ENCODE measurements at places on chromosomes 2 and 18.

- DNase-seq: peak; percentile 37
Measured at GRCh38 chr18:55136864-55137263, 177.6 kb upstream of the CCDC68 start.

DNA sequence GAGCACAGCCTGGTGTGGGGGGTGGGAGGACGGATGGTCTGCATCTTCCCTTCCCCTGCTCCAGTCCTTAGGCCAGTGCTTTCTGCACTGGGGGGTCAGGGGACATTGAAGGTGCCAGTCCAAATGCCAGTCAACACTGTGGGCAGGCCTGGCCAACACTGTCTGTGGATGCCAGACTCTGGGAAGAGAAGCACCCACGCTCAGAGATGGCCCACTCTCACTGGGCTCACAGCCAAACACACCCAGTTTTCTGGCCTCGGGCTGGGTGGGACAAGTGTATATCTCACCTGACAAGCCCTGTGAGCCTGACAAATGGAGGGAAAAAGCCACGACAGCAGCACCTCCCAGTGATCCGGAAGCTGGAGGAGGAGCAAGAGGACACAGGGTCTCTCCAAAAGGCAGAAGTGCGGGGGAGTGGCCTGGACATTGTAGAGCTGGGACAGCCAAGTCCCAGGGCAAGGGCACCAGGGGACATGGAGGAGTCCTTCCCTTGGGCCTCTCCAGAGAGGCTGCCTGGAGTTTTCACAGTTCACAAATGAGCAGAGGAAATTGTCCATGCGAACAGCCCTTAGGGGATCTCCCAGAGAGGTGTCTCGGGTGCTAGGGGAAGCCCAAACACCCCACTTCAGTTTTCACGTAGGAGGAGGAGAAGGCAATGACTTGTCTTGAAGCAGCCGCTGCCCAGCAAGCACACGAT lies 79.3 kb downstream of the SDC1 start:
- no peak for DNase-seq

DNA sequence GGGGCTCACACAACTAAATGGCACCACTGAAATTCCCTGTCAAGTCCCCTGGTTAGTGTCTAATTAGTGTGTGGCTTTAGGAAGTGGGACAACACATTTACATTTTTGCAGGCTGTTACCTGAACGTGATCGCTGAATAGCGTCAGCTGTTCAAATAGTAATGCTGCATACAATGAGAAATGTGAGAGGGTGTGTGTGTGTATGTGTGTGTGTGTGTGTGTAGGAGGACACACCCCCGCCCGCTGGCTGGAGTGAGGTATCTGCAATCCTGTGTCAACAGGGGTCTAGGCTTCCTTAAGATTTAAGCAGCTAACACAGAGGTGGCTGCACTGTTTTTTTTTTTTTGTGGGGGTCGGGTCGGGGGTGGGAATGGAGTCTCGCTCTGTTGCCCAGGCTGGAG lies 4.8 kb upstream of the LYPD6B start:
- no peak for DNase-seq

DNA sequence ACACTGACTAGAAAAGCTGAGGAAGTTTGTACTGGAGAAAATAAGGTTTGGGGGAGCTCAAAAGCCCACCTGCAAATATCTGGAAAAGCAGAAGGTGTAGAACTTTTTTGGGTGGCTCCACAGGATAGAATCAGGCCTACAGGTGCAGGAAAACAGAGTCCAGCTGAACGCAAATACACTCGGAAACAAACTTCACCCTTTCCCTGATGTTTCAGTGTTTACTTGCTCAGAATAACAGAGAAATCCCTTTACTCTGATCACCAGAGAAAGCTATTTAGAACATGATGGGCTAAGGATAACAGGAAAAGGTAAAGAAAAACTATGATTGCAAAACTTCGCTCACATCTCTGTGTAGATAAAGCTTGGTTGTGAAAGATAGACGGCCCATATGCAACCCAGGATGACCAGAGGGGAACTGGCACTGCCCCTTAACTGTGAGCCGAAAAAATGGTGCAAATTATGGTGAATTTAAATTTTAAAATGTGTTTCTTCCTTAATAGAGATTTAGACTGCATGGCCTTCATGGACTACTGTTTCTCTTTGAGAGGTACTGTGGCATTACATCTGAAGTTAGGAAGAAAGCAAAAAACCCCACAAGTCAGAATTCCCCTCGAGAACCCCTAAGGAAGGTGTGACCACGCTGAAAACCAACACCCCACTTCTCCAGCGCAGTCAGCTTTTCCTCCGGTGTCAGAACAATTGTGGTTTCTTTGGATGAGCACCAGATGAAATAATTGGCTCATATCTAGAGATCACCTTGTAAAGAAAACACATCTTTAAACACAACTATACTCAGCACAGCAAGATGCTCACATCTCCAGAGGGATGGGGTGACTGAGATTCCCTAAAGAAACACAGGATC lies 84.5 kb upstream of the TMEM247 start:
- DNase-seq: no peak

DNA sequence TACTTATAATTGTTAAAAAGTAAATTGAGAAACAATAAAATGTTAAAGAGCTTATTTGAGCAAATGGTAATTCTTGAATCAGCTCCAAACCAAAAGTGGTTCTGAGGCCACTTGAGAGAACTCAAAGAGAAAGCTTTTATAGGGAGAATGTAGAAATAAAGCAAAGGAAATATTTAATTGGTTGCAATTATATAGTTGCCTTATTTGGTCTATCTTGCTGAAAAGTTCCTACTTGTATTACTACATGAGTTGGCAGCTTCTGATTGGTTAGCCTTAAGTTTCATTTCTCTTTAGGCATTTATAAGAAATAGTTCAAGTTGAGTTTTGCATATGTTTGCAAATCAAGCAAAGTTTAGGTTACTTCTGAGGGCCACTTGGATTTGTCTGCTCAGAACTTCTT lies 38.1 kb downstream of the SCN2A start:
- DNase-seq: peak; percentile 25
